Brain (organoid and tissue), 16 donors: ENCODE measurements at places on chromosomes 6 and 20.

DNA sequence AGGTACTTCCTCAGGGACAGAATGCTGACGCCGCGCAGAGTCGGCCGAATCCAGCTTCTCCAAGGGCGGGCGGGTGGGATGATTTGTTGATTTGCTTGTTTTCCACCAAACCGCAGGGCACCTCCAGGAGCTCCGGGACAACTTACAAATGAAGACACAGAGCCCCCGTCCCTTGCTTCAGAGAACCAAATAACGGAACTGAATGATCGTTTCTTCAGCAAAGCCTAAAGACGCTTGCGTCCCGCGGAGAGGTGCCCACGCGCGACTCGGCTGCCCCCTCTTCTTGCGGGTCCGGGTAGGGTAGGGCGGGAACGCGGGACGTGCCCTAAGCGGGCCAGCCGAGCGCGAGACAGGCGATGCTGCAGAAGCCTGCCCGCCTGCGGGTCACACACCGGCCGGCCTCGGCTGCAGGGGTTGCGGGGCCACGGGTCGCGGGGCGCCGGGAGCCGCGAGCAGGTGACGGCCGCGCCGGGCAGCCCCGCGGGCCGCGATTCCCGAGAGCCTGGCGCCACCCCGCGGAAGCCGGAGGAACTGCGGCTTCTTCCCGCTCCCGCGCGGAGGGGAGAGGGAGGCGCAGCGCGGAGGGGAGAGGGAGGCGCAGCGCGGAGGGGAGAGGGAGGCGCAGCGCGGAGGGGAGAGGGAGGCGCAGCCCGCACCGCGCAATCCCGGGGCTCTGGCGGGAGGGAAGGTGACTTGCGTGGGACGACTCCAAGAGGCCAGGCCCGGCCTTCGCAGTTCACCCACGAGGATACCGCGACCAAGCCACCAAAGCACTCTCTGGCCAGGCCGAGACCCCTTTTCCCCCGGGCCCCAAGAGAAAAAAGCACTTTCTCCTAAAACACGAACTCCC lies 7.7 kb upstream of the FOXF2 start:
- peak; percentile 75 for DNase-seq

- DNase-seq: no peak
These were observed 81.6 kb upstream of the SCAF8 start for GRCh38 chr6:154651656-154652055.

GRCh38 chr20:1920252-1920651 lies 25.0 kb downstream of the SIRPA start:
- no peak for DNase-seq

- DNase-seq: no peak
These were observed 127.2 kb upstream of the TAB2 start for GRCh38 chr6:149190224-149190831.

DNA sequence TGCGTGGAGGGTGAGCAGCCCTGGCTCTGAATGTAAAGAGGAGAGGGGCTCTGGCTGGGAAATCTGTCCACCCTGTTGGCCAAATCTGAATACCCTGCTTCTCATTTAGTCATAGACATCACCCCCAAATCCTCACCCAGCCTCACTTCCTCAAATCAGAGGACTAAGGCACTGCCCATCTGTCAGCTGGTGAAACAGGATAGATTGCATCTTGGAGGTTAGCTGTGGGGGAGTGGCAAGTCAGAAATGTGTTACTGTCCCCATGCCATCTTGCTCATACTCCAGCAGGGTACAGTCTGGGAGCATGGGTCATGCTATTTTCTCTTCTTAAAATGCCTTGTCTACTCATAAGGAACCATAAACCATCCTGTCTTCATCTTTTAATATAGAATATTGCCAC lies 9.5 kb upstream of the DTNBP1 start:
- no peak for DNase-seq

GRCh38 chr20:41011551-41012067 lies 17.0 kb upstream of the TOP1 start:
- no peak for DNase-seq

DNA sequence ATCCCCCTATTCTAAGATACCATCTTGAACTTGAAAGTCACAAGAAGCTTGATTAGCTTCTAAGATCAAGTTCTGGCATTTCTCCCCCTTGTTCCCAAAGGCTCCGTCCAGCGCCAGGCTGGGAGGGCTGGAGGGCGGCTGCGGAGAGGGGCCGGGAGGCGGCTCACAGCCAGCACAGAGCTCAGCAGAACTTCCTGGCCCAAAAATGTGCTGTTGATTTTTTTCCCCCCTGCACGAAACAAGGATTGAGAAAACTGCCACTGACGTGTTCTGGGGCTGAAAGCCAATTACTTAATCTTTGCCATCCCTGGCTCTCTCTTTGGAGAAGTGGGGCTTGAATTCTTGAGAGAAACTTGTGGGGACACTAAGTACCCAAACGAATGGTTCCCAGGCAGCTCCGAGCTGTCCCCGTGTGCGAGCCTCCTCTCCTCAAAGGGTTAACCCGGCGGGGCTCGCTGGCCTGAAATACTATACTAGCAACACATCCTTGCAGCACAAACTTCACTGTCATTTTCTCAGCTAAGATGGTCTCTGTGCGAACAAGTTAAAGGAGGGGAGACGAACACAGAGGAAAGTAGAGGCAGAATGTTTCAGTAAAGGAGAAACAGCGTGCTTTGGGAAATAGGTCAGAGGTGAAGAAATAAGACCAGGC lies 452 bp downstream of the TRAF3IP2 start:
- DNase-seq: peak; percentile 63

DNA sequence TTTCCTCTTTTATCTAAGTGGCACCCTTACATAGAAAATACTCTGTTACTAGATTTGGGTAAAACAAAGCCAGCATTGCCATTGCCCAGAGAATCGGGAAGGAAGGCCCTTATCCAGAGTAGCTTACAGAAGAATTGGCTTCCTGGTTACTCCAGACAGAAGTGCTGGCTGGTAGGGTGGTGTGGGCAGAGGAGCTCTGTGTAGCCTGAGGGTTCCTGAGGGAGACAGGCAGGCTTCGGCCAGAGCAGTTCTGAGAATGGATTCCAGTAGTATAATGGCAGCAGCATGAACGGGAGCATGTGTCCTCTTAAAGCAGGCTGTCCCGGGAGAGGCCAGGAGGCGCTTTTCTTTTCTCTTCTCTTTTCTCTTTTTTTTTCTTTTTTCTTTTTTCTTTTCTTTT lies 11.9 kb downstream of the CUL9 start:
- no peak for DNase-seq

- DNase-seq: no peak
These were observed 91.2 kb downstream of the JARID2 start for GRCh38 chr6:15336900-15337560.

- DNase-seq: no peak
These were observed 28.3 kb upstream of the TLDC2 start for GRCh38 chr20:36847710-36848040.

- DNase-seq: peak; percentile 78
These were observed 15.4 kb upstream of the STMND1 start for GRCh38 chr6:17086469-17086868.

DNA sequence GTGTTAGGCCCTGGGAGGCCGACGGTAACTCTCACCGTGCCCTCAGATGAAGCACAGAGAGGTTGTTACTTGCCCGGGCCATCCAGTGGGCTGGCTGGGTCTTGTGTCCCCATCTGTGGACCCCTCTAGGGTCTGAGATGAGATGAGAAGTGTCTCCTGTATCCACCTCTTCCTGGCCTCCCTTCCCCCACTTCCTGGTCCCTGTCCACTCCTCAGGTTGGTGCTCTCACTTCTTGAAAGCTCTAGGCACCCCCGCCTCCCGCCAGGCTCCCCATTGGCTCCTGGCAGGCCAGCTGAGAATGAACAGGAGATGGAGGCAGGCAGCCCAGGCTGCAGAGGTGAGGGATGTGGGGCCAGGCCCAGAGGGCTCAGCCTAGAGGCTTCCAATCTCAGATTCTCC lies 1.5 kb downstream of the MMP24OS start:
- DNase-seq: no peak
